ENCODE measurements at places on chromosomes 16 and 17.

- DNase-seq, result no peak
These were observed 382.2 kb upstream of the ZFHX3 start for GRCh38 chr16:73430138-73430537.

GRCh38 chr16:84673561-84673960 is 25.2 kb downstream of the KLHL36 start:
- DNase-seq, result no peak

- no peak for DNase-seq
These were observed 75.7 kb downstream of the NXN start for GRCh38 chr17:903691-904481.

- no peak for DNase-seq
These were observed 22.5 kb downstream of the CCR7 start for GRCh38 chr17:40542558-40543411.

DNA sequence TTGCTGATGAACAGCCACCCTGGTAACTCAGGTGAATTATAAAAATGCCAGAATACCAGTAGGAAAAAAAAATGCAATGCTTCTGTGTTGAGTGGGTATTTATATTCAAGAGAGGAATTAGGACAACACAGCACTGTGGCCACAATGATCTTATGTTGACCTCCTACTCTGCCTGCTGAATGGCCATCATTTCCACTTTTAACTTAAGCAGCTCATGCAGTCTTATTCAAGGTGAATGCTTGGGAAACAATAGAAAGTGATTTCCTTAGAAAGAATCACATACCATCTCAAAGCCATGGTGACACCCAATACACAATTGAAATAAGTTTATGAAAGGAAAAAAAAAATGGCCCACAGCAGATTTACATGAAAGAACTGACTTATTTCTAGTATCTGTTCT is 224.0 kb downstream of the CDH8 start:
- DNase-seq, result no peak

DNA sequence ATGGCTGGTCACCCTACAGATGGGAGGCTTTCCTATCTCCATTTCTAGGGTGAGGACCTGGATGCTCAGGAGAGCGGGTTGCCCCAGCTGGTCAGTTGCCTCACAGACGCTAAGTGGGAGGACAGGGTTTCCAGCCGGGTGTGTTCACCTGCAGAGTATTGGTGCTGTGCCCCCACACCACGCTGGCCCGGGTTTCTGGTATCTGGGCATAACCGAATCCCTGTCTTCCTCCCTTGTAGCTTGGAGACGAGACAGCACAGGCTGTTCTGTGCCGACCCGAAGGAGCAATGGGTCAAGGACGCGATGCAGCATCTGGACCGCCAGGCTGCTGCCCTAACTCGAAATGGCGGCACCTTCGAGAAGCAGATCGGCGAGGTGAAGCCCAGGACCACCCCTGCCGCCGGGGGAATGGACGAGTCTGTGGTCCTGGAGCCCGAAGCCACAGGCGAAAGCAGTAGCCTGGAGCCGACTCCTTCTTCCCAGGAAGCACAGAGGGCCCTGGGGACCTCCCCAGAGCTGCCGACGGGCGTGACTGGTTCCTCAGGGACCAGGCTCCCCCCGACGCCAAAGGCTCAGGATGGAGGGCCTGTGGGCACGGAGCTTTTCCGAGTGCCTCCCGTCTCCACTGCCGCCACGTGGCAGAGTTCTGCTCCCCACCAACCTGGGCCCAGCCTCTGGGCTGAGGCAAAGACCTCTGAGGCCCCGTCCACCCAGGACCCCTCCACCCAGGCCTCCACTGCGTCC is 9.7 kb downstream of the CX3CL1 start:
- no peak for DNase-seq

DNA sequence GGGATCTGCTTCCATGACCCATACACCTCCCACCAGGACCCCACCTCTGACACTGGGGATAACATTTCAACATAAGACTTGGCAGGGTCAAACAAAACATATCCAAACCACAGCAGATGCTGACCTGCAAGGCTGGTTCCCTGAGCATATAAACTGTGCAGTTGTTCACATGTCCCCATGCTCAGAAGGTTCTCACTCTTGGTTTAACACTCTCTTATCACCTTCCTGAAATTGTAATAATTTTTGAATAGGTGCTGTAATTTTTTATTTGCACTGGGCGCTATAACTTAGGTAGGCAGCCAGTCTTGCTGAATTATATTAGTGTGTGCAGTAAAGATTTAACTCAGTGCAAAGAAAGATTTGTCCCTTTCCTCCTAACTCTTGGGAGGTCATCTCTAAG is 824.8 kb upstream of the SOX9 start:
- DNase-seq, result no peak

Measured in germinal center (tissue), 1 donor.